Umbilical cord (tissue), 2 donors: ENCODE measurements at places on chromosomes 1 and 21. TPM values are rescaled to one million over a fixed set of nuclear protein-coding genes. Genes with fewer than 3 reads are reported as not detected.

DNA sequence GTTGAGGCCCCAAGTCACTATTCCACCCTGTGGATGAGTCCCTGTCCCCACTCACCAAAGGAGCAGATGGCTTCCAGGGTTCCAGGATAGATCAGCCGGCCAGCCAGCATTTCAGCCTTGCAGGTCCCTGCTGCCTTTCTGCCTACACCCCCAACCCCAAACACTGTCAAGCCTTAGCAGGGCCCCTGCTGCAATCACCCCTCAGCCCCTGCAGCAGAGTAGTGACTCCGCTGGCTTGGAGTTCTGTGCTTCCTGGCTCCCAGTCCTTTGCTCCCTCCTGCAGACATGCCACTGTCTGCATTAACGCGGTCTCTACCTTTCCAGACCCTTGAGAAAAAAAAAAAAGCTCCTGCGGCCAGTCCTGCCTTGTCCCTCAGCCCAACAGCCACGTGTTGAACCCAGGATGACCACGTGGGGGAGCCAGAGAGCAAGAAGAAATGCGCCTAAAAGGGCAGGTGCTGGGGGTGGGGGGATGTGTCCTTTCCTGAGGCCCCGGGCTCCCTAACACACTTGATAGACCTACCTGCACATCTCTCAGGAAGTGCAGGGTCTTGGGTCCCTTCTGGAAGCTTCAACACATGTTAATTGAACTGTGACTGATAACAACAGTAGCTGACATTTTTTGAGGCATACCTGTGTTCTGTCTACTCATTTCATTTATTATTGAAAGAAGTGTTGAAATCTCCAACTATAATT, 37.4 kb downstream of the RASSF5 start:
- DNase-seq: peak; percentile 57

DNA sequence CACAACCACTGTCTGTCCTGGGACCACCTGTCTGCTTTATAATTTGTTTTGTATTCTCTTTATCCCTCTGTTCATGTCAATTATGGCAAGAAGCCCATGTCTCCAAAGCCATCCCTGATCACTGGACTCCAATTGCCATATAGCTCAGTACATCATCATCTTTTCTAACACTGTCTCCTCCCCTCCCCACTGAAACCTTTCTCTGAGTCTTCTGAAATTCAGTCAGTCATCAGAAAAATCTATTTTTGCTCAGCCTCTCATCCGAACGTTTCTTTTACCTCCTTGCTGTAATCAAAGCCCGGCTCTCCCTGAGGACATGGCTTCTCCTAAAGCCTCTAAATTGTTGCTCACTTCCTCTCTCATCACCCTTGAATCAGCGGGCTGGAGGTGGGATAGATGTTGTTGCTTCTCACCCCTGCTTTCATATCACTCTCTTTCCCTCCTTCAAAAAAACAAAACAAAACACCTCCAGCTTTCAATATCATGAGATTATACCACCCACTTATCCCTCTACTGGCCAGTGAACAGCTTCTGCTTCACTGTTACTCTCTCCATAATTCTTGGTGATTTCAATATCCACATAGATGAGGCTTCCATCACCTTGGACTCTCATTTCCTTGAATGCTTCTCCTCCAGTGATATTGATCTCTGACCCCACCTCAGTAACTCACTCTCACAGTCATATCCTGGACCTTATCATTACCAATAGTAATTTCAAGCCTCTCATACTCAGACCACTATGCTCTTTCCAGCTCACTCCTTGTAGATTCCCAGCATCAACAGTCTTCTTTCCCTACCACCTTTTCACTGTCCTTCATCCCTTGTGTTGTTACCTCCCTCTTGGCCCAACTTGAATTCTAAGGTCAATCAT, 27.8 kb downstream of the RAB3B start:
- DNase-seq: no peak

- DNase-seq: no peak
Observed at GRCh38 chr1:232307296-232308017, 322.5 kb downstream of the SIPA1L2 start.

GRCh38 chr1:212553676-212554075, 54.9 kb upstream of the ATF3 start:
- no peak for DNase-seq

DNA sequence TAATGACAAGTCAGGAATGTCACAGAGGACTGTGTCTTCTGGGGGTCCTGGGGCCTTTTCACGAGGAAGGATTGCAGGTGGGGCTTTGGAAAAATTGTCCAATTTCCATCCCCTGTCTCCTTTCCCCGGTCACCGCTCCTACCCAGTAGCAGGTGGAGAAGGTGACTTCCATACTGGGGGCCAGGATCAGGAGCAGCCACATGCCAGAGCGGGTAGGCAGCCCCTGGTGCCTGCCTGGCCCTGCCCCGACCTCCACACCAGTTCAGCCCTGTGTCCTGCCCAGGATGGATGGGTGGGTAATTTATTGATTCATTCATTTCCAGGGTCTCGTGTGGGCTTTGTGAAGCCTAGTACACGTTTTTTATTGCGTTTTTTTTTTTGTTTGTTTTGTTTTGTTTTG, 51.7 kb downstream of the PRKCZ start:
- DNase-seq: no peak

- no peak for DNase-seq
Observed at GRCh38 chr1:230263568-230264195, 162.4 kb downstream of the PGBD5 start.

TRIM17 gene
- not detected for total RNA-seq

PRAMEF17 gene
- 1.9 TPM for total RNA-seq

LGR6 gene
- 0.24 TPM for total RNA-seq

LPAR3 gene
- 3.9 TPM for total RNA-seq
